ENCODE measurements at places on chromosomes 1 and 21.
A peak's percentile ranks its signal among the peaks of the same experiment; 100 is the strongest.

DNA sequence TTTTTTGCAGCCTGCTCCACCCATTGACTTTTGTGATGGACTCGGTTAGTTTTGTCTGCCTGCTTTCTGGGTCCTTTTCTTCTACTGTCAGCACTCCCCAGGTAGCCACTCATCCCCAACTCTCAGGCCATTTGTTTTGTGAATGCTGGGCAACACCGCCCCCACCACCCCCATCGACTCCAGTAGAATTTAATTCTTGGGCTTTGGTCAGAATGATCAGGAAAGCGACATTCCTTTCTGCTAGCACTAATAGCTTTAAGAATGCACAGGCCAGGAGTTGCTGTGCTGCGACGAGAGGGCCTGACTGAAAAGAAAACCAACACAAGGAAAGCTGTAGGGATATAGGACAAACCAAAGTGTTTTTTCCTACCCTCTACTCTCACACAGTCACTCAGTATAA, 144.4 kb downstream of the CDC7 start:
- DNase-seq, result peak; percentile 35

- DNase-seq, result no peak
Observed at GRCh38 chr1:169019419-169020058, 87.0 kb upstream of the ATP1B1 start.

GRCh38 chr1:90434460-90434859, 282.6 kb downstream of the BARHL2 start:
- DNase-seq, result no peak

DNA sequence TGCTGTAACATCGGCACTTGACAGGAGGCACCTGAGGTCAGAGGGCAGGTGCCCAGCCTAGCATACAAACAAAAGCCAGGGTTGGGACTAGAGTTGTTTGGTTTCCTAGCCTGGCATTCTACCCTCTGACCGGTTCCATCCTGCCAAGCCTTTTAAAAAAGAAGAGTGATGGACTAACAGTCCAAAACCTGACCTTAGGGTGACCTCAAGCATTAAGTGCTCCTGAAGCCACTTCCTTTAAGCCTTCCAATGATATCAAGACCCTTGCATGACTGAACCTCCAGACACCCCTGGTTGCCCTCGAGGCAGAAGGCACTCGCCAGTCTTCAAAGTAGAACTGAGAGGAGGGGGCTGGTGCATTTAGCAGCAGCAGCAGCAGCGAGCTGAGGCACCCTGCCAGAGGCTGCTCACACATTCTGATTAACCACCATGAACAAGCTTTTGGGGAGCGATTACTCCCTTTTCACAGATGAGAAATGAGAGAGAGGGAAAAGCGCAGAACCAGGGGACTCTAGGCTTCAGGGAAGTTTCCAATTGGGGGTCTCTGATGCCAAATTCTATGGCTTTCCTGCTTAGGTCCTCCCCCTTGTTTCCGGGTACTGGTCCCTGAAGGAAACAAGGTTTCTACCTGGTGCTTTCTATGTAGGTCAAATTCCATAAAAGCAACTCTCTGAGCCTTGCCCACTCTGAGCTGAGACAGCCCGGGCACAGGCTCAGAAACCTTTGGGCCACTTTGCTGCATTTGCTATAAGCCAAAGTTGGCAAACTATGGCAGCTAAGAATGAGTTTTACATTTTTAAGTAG, 9.2 kb downstream of the SLC2A1 start:
- no peak for DNase-seq

- DNase-seq, result no peak
Observed at GRCh38 chr1:183970516-183971300, 66.8 kb downstream of the COLGALT2 start.

- DNase-seq, result no peak
Observed at GRCh38 chr1:190658907-190659306, 181.2 kb upstream of the BRINP3 start.

GRCh38 chr1:86782482-86782881, 78.1 kb downstream of the SH3GLB1 start:
- no peak for DNase-seq

GRCh38 chr1:41487126-41488039, 2.9 kb upstream of the EDN2 start:
- DNase-seq, result peak; percentile 40

GRCh38 chr1:156582388-156583017, 3.0 kb downstream of the TTC24 start:
- DNase-seq, result no peak

GRCh38 chr1:11701551-11701961, 10.0 kb downstream of the DRAXIN start:
- no peak for DNase-seq

DNA sequence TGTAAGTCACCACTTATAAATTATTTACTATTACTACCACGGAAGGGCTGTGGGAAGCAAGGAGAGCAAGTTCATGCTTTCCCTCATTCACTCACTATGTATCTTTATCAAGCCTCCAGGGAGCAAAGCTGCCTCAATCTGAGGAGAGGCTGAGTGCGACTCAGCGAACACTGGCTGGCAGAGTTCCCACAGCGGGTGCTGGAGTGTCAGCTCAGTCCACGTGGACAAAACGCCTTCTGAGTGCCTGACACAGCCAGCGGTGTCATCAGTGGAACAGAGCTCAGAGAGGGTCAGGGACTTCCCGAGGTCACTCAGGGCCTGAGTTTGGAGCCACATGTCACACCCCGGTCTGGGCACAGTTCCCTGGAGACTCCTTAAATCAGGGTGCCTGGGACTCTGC, 16.9 kb downstream of the MATN1 start:
- DNase-seq, result peak; percentile 64

DNA sequence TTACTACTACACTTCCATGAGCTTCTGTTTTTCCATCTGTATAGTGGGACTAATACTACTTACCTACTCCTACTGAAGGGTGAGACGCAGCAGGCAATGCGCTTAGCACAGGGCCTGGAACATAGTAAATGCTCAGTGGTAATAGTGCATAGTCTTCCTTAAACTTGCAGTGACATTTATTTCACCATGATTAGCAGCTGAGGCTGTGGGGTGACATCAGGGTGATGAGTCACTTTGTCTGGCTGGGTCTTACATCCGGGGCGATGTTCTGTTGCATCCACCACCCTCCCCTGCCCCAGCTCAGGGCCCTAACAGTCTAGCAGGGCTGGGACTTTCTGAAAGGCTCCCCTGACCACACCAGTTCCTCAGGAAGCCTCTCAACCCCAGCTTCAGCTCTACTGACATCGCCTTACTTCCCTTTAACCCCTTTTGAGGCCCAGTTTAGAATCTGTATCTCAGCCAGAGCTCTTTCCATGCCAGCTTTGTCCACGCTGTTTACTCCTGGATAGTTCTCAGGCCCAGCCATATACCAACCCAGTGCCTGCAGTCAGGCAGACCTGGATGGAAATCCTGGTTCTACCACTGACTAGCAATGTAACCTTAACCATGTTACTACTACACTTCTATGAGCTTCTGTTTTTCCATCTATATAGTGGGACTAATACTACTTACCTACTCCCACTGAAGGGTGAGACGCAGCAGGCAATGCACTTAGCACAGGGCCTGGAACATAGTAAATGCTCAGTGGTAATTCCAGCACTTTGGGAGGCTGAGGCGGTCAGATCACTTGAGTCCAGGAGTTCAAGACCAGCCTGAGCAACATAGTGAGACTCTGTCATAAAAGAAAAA, 66.3 kb downstream of the CD58 start:
- peak; percentile 58 for DNase-seq

All from fibroblast of skin of right quadriceps (primary cell).